H1 (cell line): ENCODE measurements at places on chromosomes 16 and 17. TPM values are rescaled to one million over a fixed set of nuclear protein-coding genes. Genes with fewer than 3 reads are reported as not detected.

The MYO1C gene
- polyA plus RNA-seq = 40.1 and 52.4 TPM in 2 replicates

The NPIPA2 gene
- polyA plus RNA-seq = 7.6 and 8.9 TPM in 2 replicates

The MYH10 gene
- polyA plus RNA-seq = 64.1 and 80.8 TPM in 2 replicates

The CACNG1 gene
- 0.13 TPM in 1 of 2 replicates, not detected in the other for polyA plus RNA-seq

The ELMO3 gene
- 10.9 and 14.4 TPM in 2 replicates for polyA plus RNA-seq
